ENCODE measurements at places on chromosomes 2 and 18. TPM values are rescaled to one million over a fixed set of nuclear protein-coding genes. Genes with fewer than 3 reads are reported as not detected.

Gene GPR39
- 9.5 TPM for polyA plus RNA-seq

Gene CD302
- polyA plus RNA-seq: 42.7 TPM

Gene KLHL14
- polyA plus RNA-seq: 0.39 TPM

Gene GPAT2
- 1.7 TPM for polyA plus RNA-seq

GRCh38 chr2:172307800-172308199 is 119.6 kb upstream of the ITGA6 start:
- H3K36me3 ChIP-seq: no peaks in the 10 kb centered on the region
- DNase-seq: no peak
- H3K4me3 ChIP-seq: no peak overlapping the region
- no peaks in the 10 kb centered on the region for H3K27me3 ChIP-seq
- no peaks in the 10 kb centered on the region for H3K4me1 ChIP-seq

- H3K27ac ChIP-seq: no peak overlapping the region
- H3K4me1 ChIP-seq: no peaks in the 10 kb centered on the region
- no peaks in the 10 kb centered on the region for H3K36me3 ChIP-seq
Measured at GRCh38 chr2:28970464-28971160, 10.5 kb upstream of the TOGARAM2 start.

DNA sequence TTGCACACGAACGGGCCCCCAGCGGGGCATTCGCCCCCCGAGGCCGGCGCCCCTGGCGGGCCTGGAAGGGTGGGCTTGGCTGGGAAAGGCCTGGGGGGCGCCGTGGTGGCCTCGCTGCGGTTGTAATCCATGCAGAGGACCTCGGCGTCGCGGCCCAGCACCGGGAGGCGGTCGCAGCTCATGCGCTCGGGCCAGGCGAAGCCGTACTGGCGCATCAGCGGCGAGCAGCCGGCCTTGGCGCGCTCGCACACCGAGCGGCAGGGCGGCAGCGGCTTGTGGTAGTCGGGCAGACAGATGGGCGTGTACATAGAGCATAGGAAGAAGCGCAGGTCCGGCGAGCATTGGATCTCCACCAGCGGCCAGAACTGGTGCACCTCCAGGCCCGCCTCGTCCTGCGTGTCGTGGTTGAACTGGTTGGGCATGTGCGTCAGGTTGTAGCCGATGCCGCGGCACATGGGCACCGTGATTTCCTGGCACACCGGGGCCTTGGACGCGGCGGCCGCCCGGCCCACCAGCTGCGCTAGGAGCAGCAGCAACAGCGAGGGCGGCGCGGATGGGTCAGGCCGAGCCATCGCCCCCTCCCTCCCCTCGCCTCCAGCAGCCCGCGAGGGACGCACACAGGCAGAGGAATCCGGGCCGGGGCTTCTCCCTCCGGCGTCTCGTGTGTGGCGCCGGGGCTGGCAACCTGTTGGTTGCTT is 1.4 kb downstream of the FZD5 start:
- peak overlapping the region; percentile 91 for H3K27ac ChIP-seq
- no peak for DNase-seq
- peaks cover 29% of the 10 kb centered on the region for H3K4me1 ChIP-seq
- peaks cover 9% of the 10 kb centered on the region for H3K27me3 ChIP-seq

DNA sequence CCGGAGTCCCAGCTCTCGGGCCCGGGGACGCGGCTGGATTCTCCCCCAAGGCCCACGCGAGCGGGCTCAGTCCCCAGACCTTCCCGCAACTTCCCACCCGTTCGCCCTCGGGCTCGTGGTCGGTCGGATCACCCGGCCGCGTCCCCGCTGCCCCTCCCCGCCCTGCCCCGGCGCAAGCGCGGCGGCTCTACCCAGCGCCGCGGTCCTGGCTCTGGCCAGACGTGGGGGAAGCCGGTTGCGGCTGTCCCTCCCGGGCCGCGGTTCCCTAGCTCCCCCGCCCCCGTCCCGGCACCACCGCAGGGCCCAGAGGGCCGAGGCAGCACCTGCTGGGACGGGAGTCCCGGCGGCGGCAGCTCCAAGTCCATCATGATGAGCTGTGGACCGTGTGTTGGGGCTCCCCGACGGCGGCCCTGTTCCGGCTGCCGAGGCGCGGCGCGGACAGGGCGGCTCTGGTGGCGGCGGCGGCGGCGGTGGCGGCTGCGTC is 276 bp downstream of the NFE2L2 start:
- peaks cover 30% of the 10 kb centered on the region for H3K4me1 ChIP-seq
- H3K4me3 ChIP-seq: peak overlapping the region; percentile 99
- H3K36me3 ChIP-seq: no peaks in the 10 kb centered on the region
- DNase-seq: no peak
- peak overlapping the region; percentile 98 for H3K27ac ChIP-seq

- H3K27ac ChIP-seq: no peak overlapping the region
- DNase-seq: no peak
- no peak overlapping the region for H3K4me3 ChIP-seq
- H3K36me3 ChIP-seq: no peaks in the 10 kb centered on the region
Measured at GRCh38 chr2:38185012-38185491, 109.1 kb upstream of the CYP1B1 start.

DNA sequence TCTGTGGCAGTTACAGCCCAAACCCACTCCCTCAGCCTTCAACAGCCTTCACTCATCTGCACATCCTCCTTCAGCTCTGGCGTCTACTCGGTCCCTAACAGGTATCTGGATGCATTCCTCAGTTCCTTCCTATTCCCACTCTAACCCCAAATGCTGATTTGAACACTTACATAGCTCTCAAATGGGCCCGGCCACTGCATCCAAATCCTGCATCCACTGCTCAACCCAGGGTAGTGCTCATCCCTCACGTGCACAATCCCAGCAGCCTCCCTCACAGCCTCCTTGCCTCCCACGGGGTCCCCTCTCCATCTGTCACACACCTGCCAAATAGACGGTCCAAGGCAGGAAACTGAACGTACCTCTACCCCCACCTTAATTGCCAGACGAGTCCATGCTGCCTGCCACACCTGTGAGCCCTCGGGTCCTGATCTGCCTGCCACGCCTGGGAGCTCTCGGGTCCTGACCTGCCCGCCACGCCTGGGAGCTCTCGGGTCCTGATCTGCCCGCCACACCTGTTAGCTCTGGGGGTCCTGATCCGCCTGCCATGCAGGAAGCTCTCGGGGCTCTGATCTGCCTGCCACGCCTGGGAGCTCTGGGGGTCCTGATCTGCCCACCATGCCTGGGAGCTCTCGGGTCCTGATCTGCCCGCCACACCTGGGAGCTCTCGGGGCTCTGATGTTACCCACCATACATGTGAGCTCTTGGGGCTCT is 9.9 kb downstream of the OR6B3 start:
- no peaks in the 10 kb centered on the region for H3K36me3 ChIP-seq
- H3K27ac ChIP-seq: no peak overlapping the region
- no peak for DNase-seq
- H3K4me1 ChIP-seq: no peaks in the 10 kb centered on the region
